Foreskin fibroblast (primary cell): ENCODE measurements at places on chromosomes 11 and 22.
A peak's percentile ranks its signal among the peaks of the same experiment; 100 is the strongest.

DNA sequence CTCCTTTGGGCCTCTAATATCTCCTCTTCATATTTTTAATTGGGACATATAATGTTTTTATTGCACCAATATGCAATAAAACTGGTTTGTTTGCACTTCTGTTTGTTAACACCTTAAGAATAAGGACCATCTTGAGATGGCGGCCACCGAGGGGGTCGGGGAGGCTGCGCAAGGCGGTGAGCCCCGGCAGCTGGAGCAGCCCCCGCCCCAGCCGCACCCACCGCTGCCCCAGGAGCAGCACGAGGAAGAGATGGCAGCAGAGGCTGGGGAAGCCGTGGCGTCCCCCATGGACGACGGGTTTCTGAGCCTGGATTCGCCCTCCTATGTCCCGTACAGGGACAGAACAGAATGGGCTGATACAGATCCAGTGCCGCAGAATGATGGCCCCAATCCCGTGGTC, 49.6 kb upstream of the EED start:
- DNase-seq: no peak

DNA sequence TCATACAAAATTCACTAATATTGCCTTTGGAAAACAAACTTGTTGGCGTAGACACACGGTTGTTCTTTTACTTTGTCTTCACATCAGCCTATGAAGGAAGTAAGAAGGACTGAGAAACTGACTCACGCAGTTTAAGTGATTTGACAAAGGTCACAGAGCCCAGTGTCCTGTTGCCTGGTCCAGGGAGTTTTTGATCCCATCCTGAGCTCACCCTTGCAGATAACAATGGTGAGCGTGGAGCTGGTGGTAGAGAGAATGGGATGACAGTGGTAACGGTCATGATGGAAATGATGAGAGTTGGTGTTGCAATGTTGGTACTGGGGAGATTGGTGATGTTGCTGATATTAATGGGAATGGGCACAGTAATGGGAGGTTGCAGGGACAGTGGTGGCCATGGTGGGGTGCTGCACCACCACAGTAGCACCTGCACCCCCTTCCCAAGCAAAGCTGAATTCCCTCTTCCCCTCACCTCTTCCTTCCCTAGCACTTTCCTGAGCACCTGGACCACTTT, 22.0 kb downstream of the CREB3L1 start:
- DNase-seq: peak; percentile 62

DNA sequence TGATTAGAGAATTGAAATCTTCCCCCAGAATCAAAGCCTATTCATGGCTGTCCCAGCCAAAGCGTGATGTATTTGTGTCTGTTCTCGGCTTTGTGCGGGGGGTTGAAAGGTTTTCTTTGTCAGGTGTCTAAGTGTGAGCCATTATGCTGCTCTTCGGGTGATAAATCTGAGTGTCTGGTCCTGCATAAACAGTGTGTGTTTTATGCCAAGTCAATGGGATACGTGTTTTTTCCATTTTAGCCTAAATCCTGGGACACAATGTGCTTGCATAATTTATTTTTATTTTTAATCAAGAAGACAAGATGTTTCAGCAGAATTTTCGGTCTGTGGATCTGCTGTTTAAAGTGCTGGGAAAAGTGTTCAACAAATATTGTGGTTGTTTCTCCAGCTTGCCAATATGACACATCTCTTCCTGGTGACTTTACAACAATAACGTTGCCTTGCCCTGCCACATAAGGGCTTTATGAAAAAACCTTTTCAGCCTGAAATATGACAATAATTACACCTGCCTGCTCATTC, 267.8 kb downstream of the TBC1D22A start:
- DNase-seq: peak; percentile 44

DNA sequence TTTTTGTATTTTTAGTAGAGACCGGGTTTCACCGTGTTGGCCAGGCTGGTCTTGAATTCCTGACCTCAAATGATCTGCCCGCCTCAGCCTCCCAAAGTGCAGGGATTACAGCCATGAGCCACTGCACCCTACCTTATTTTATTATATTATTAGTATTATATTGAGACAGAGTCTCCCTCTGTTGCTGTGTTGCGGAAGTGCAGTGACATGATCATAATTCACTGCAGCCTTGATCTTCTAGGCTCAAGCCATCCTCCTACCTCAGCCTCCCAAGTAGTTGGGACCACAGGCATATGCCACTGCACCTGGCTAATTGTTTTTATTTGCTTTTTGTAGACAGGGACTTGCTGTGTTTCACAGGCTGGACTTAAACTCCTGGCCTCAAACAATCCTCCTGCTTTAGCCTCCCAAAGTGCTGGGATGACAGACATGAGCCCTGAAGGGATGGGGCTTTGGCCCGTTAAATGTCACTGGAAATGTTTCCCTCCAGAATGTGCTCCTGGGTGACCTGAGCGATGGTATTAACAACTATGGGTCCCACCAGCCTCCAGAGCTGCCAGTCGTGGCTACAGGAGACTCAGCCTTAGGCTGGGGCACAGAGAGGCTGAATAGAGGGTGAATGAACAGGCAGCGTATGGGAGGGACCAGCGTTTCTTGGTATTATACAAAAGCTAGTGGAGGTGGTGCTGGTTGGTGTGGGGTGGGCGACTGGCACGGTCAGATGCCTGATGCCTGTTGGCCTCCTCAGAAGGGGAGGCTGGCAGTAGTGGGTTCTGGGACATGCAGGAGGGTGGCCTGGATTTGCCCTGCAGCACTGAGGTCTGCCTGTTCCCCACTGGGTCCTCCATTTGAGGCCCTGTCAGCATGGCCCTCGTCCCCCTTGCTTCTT, 7.3 kb downstream of the TANGO2 start:
- peak; percentile 46 for DNase-seq

DNA sequence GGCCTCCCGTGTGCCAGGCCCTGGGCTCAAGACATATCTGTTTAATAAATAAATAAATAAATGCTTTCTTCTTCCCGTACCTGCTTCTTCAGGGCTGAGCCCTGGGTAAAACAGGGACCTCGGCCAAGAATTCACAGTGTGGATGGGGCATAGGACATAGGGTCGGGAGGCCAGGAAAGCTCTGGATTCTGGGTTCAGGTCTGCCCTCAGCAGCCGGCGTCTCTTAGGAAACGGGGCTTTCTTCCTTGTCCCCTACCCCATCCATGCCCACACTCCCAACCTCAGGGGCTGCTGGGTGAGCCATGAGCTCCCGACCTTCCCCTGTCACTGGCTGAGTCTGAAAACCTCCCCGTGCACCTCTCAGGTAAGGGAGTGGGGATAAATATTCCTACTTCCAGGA, 55.7 kb upstream of the ALX4 start:
- no peak for DNase-seq

GRCh38 chr11:28559492-28559891, 451.3 kb downstream of the METTL15 start:
- peak; percentile 11 for DNase-seq

DNA sequence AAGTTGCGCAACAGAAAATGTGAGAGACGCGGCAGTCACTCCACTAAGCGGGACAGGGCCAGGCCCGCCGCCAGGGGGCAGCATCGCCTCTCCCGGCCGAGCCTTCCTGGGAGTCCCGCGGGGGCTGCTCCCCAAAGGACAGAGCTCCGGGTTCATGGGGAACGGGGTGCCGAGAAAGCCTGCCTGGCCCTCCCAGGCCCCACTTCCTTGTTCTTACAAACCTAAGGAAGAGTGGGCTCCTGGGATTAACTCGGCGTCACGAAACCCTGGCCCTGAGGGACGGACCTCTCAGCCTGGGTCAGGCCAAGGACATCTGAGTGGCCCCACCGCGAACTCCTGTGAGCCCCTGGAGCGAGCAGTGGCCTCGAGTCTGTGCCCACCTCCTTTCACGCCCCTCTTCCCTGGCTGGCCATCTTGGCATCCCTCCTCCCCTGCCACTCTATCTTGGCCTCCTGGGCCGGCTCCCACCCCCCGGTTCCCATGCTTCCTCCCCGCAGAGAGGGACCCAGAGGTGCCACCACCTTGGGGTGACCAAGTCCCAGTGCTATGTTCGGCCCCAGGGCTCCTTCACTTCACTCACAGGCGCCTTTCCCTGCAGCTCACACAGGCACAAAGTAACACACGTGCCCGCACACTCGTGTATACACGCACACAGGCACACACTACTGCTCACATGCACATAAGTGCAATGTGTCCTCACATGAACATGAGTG, 99.9 kb upstream of the FGF3 start:
- DNase-seq: peak; percentile 32

- DNase-seq: peak; percentile 75
Measured at GRCh38 chr11:103055221-103055890, 36.6 kb downstream of the DCUN1D5 start.

GRCh38 chr11:12824281-12825041, 150.2 kb downstream of the TEAD1 start:
- DNase-seq: no peak

DNA sequence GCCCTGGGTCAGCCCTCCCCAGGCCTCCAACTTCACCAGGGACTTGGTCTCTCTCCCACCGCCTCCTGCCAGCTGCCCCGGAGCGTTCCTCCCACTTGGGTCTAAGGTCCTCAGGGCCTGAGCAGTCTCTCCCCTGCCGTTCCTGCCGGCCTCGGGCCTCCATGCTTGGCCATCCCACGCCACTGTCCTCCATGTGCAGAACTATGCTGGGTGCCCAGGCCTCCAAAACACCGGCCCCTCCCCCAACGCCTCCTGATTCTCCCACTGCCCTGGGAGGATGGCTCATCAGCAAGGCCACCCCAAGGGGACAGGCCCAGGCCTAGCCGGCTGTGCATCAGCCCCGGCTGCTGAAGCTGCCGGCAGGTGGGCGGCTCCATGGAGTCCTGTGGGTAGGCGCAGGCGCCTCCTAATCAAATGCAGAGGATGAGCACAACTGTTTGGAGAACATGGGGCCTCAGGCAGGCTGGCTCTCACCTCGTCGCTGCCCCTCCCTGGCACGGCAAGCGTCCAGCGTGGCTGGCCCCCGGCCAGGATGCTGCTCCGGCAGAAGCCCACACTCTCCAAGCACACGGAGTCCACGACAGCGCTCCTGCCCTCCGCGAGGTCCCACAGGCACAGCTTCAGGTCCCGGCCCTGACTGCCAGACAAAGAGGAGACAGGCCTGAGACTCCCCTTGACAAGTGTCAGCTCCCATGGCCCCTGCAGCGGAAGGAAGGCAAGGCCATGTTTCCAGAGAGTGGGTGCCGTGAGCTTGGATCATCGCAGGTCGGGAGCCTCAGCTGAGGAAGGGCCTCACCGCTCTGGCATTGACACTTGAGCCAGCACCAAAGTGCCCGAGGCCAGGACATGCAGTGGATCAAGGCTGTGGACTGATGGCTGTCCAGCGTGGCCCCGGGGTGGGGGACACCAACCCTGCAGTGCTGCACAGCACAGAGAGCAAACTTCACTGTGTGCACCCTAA, 42.6 kb downstream of the GNB1L start:
- no peak for DNase-seq

DNA sequence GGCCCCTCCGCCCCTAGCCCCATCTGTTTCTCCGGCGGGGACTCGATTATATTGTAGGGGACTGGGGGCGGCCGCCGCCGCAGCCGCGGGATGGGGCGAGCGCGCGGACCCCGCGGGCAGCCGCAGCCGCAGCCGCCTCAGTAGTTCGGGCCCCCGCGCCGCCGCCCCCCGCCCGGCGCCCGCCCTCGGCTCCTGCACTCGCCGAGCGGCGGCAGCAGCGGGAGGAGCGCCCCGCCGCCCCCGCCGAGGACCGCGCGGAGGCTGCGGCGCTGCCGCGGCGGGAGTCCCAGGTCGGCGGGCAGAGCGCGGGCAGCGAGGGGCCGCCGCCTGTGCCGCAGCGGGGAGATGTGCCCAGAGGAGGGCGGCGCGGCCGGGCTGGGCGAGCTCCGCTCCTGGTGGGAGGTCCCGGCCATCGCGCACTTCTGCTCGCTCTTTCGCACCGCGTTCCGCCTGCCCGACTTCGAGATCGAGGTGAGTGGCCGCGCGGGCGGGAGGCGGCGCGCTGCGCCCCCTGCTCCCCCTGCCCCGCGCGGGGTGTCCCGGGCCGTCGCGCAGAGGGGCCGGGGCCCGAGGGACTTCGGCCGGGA, at the start of gene CECR2:
CECR2 (plus strand) TSS at position 22 of the 587 bp plus-strand sequence; CDS start at position 346, 324 bp downstream.
- peak; percentile 8 for DNase-seq

- no peak for DNase-seq
Measured at GRCh38 chr11:23746896-23747295, 750.0 kb upstream of the LUZP2 start.

DNA sequence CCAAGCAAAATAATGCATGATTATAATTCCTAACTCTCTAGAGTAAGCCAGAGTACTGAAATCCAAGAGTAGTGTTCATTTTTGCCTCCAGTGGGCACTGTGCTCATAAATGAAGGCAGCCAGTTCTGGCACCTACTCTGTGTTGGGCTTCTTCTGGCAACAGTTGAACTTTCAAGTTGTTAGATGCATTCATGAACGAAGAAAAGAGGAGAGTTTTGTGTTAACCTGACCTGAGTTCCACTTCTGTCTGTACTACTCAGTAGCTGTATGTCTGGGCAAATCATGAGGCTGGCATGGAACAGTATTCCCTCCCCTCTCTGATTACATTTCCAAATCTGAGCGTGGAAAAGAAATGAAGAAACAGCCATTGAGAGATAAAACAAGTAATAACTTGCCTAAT, 20.3 kb upstream of the TENM4 start:
- peak; percentile 54 for DNase-seq

DNA sequence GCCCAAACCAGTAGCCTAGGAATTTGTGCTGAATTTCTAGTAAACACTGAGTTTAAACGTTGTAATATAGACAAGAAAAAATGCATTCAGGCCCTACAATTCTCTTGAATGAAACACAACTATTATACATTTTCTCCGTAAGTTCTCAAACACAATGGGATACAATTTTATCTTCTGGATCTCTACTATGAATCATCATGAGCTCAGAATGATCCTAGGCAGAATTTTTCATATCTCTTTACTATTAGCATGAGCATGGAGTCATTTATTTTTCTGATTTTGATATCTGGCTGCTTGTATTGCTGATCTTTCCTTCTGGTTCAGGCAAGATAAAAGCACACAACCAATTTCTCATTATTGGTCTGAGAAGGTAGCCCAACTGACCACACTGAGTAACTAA, 1123.4 kb upstream of the RAG2 start:
- DNase-seq: no peak

- DNase-seq: no peak
Measured at GRCh38 chr11:64742087-64742888, 1.7 kb downstream of the RASGRP2 start.

DNA sequence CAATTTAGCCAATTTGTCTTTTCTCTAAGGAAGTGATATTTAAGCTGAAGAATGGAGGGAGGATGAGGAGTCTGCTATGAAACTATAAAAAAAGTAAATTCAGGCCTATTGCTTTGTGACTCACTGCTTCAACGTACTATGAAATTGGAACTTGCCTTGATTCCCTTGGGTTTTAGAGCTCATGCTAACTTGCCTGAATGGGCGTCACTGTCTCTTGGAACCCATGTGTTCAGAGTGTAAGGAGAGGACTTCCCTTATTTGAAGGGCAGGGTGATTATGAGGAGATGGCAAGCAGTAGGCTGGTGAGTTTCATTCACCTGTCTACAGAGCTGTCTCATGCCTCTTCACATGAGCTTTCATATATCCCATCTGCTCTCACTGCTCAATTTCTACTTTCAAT, 28.7 kb upstream of the WT1 start:
- no peak for DNase-seq

GRCh38 chr11:112526699-112527416, 266.2 kb upstream of the PLET1 start:
- DNase-seq: no peak

GRCh38 chr11:34181251-34181650, 75.8 kb downstream of the NAT10 start:
- DNase-seq: no peak
